HS-27A (cell line): ENCODE measurements at places on chromosomes 1 and 21.

GRCh38 chr1:246437961-246438360, 69.1 kb downstream of the SMYD3 start:
- DNase-seq = no peak

DNA sequence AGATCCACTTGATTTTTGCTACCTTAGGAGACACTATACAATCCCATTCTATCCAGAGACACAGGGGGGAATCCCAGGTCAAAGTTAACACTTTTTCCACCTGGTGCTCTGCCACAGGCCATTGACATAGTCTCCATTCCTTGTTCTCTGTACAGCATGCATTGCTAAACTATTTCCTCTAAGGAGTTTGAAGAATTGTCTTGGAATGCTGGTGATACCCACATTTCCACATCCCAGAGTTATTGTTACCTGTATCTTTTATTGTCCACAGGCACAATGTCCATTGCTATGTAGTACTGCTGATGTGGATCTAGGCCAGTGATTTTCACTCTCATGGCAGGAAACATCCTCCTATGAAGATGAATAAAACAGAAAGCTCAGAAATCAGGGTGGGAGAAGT, 61.9 kb downstream of the TBX15 start:
- DNase-seq = no peak

- DNase-seq = peak; percentile 85
Observed at GRCh38 chr1:62621907-62622306, 24.6 kb downstream of the ANGPTL3 start.

GRCh38 chr1:14897997-14898645, 255.4 kb upstream of the TMEM51 start:
- DNase-seq = no peak

GRCh38 chr1:96962751-96963211, 241.2 kb downstream of the PTBP2 start:
- no peak for DNase-seq

DNA sequence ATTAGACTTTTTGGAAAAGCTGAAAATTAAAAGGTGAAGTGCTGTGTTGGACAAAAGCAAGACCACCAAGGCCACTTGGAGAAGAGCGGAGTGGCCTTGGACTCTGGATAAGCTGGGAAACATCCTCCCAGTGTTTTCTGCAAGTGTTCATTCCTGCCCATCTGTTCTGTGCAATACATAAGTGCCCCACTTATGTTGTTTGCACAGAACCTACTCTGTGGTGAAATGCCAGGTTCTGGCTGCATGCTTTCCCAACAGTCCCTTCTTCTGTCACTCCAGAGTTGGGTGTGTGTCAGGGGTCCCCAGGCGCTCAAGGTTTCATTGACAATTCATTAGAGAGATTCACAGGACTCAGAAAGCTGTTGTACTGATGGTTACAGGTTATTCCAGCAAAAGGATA, 30.3 kb downstream of the NHLH2 start:
- DNase-seq = no peak

DNA sequence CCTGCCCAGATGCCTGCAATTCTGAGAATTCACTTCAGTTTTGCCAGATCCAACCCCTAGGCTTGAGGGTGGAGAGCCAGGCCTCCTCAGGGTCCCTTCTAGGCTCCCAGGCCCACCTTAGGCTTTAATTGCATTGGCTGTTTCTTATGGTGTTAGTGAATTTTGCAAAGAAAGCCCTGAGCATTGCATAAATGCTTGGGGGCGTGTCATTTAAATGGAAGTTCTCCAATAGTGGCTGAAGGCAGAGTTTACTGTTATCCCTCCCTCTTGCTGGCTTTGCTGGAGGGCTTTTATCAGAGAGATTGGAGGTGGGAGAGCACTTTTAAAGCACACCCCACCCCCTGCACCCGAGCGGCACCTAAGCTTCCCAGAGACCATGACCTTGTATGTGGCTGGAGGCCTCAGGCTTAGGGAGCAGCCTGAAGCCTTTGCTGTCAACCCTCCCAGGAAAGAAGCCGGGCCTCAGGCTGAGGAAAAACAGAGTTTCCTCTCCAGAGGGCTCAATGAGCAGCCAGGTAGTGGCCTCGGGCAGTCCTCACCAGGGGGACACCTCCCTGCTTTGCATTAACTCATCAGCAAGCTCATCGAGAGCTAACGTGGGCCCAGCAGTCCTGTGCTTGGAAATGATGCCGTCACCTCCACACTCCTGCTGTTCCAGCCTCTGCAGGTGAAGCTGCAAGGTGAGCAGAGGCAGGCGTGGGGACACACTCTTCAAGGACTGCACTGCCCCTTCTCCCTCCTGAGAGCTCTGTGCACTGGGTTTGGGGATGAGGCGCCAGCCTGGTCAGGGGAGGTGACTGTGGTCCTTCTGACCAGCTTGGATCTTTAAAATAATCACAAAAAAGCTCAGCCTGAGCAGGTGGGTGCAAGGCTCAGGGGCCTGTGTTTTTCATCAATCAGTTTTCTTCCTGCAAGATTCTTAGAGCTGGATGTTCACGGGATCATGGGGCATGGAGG, 58.0 kb downstream of the STUM start:
- DNase-seq = no peak

GRCh38 chr21:42676808-42677207, 23.4 kb downstream of the PDE9A start:
- no peak for DNase-seq

- DNase-seq = no peak
Observed at GRCh38 chr1:229689273-229689672, 63.2 kb downstream of the URB2 start.

DNA sequence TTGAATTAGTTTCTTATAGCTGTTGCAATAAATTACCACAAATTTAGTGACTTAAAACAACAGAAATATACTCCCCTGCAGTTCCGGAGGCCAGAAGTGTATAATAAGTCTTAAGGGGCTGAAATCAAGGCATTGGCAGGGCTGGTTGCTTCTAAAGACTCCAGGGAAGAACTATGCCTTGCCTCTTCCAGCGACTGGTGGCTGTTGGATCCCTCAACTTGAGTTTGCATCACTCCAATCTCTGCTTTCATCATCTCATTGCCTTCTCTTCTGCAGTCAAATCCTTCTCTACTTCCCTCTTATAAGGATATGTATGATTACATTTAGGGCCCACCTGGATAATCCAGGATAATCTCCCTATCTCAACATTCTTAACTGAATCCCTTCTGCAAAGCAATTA, 19.1 kb upstream of the MED18 start:
- DNase-seq = no peak

GRCh38 chr1:7786795-7787194, 2.7 kb downstream of the PER3 start:
- DNase-seq = no peak

DNA sequence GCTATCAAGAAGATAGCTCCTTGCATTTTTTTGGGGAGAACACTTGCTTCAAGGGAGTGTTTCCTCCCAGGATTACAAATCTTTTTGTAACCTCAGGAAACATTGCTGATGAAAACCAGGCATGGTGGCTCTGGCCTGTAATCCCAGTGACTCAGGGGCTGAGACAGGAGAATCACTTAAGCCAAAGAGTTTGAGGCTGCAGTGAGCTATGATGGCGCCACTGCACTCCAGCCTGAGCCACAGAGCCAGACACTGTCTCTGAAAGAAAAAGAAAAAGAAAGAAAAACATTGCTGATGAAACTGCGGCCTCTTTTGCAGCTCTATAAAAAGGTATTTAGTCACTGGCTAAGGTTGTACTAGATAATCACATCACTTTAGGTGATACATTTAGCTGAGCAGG, 7.3 kb downstream of the RNU1-2 start:
- peak; percentile 31 for DNase-seq

DNA sequence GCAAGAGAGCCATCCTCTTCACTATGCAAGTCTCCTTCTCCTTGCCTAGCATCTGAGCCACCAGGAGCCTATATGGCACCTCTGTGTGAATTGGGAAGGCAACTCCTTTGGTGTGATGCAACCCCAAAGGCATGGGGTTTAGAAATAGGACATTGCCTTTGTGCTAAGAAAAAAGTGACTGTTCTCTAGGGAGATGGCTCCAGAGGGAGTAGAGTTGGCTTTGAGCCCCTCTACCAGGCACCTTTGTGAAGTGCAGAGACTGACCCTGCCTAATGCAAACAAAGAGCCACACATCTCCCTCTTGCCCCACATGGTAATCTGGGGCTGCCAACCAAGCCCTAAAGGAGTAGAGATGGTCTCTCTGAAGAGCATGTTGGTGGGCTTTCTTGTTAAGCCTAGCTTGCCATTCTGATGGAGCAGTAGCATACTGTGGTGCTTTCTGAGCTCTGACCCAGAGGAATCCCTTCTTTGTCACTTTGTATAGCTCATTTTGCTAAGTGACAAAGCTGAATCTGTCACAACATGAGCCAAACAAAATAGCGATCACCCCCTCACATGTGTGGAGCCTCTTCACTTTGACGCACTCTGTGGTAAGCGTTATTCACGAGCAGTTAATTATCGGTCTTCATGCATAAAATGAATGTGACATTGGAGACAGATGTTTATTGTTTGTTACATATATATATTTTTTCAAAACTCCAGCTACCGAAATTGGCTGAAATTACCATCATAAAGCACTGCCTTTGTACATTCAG, 74.4 kb downstream of the RWDD3 start:
- no peak for DNase-seq

GRCh38 chr1:245791410-245792312, 636.9 kb downstream of the KIF26B start:
- no peak for DNase-seq

DNA sequence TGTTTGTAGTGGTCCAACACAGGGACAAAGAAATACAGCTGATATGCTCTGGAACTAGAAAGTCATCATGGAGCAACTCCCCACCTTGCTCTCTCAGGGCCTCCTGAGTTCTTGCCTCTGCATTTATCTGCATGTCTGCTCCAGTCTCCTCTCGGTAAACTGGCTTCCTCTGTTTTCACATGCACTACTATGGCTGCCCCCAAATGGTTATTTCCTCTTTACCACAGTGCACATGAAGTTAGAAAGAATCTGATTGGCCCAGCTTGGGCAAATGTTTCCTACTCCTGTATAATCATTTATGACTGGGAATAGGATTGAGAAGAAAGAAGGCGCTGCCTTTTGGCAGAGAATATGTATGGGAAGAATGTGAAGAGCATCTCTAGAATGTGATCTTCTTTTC, 16.5 kb upstream of the PSMB2 start:
- DNase-seq = no peak

DNA sequence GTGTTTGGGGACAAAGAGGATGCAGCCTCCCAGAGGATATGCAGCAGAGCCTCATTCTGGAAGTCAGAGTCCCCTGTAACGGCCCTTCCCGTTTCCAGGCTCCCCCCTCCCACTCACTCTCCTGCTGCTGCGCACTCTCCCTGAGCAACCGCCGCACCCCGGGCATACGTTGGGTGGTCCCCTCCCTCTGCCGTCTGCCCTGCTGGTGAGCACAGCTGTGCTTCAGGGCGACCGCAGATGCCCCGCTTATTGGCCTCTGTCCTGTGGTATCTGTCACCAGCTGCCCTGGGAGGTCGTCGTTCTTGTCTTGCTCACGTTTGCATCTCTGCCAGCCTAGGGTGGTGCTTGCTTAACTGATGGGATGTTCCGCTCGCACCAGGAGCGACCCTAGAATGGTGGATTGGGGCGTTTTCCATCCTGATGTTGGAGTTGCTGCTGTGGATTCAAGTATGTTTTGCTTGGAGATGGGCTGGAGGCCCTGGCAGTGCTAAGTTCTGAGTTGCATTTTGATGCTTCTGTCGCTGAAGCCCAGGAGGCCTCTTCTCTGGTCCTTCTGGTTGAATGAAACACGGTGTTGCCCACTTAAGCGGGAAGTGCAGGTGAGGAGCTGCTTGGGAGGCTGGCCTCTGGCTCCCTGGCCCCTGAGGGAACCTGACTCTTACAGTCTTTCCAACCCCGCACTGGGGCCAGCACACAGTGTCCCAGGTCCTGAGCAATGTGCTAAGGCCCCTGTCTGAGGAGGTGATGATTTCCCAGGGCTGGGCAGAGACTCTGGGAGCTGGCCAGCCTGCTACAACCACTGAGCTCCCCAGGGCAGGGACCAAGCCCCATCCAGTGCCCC, 3.2 kb downstream of the TMEM201 start:
- DNase-seq = no peak

DNA sequence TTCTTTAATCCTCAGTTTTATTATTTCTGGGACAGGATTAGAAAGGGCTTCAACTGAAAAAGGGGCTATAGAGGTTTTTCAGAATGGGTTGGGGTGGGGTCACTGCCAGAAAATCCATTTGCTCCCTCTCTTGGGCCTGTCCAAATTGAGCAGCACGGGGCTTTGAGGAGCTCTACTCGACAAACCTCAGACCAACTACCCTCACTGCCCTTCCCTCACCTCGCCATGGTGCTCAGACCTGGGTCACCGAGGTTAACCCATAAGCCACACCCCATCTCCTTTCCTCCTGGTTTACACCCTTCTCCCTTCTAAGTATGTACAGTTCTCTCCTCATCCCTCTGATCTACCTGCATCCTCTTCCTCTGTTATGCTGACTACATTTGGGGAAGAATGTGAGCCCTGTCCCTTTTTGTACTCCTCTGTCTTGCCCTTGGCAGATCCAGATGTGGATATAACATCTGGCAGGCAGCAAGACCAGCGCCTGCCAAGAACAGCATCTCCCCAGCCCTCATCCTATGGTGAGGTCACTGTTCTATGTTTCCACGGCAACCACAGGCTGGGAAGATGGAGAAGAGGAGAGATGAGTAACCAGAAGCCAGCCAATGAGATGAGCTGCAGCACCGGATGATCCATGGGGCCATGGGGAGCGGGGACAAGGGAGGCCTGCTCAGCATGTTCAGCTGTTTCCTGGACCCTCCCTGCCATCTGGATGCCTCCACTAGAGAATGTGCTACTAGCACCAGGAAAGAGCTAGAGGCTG, 3.7 kb upstream of the FABP3 start:
- DNase-seq = peak; percentile 71

DNA sequence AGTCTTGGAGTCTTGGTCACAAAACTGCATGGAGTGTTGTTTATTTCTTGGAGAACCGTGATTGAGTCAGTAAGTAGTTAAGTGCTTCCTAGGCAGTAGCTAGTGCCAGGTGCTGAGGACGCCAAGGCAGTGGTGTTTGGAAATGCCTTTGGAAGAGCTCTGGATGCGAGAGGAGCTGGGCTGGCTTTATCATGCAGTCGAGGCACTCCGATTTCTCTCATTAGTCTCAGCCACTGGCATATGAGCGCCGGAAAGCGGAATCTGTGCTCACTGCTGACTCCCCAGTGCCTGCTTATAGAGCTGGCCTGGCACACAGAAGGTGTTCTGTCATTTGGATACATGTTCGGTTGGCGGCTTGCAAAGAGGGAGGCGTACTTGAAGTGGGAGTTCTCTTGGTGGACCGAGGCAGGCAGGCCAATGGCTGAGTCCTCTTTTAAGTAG, 3.6 kb downstream of the TENT5C start:
- no peak for DNase-seq

- DNase-seq = peak; percentile 74
Observed at GRCh38 chr1:232477728-232478127, 152.2 kb downstream of the SIPA1L2 start.

- no peak for DNase-seq
Observed at GRCh38 chr21:20822666-20823065, 175.5 kb upstream of the NCAM2 start.

- no peak for DNase-seq
Observed at GRCh38 chr1:43239484-43239883, 30.3 kb upstream of the TMEM125 start.

- no peak for DNase-seq
Observed at GRCh38 chr1:219322766-219323165, 149.1 kb downstream of the LYPLAL1 start.
